ENCODE measurements at places on chromosomes 7 and 10. TPM values are rescaled to one million over a fixed set of nuclear protein-coding genes. Genes with fewer than 3 reads are reported as not detected.

GRCh38 chr7:1749864-1750466 is 79.9 kb downstream of the ELFN1 start:
- DNase-seq: no peak

GRCh38 chr7:24703296-24703695 is 54.0 kb downstream of the GSDME start:
- no peak for DNase-seq

ASZ1 gene
- 1.0 TPM for total RNA-seq

DNA sequence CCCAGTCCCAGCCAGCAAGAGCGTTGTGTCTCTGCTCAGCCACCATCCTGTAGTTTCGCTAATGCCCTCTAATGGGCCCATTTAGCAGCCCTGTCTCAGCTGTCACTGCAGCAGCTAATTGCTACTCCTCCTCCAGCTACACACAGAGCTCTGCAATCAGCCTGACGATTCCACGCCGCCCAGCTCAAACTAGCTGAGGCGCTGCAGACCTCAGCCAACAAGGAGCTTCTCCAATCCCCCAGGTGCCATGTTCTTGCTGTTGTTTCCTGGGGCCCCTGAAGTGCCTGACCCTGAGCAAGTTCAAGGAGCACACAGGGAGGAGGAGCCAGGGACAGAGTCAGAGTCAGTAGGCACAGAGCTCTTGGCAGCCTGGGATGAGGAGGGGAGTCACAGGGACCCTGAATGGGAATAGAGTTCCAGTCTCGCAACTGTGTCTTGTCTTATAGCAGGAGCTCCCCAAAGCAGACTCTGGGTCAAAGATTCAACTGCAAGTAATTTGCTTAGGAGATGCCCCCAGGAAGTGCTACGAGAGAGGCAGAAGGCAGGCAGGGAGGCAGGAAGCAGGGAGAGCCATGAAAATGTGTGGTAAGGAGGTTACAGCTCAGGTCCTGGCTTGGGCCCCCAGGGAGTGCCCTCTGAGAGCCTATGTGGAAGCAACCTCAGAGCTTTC is 135.8 kb upstream of the UNC5B start:
- DNase-seq: no peak

DNA sequence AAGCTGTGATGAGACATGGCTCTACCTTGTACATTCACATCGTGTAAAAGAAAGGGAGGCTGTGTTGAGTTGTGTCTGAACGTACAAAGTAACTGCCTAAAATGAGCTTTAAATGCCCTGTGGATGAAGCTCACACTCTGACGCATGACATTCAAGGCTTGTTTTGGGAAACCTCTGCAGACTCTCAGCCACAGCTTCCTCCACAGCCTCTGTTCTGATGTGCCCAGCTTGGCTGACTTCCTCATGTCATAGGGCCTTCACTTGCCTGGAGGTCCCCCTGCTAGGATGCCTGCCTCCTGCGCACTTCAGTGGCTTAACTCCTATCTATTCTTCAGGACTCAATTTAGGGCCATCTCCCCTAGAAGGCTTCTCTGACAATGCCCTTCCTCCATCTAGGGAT is 230.0 kb upstream of the HABP2 start:
- no peak for DNase-seq

- DNase-seq: no peak
Observed at GRCh38 chr10:130816116-130816901, 495.2 kb downstream of the TCERG1L start.

DNA sequence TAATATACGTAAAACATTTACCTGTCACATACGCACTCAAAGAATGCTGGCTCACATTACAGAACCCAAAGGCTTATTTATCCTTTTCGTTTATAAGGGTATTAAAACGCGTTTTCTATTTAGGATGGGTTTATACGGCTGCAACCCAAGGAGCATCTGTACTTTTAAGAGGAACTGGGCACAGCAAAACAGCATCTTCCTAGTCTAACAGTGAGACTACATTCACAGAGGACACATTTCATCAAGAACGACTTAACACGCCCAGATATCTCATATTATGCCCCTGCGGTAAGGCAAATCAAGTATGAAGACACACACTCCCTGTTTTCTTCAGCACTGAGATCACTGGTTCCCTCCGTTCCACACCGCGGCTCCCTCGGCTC is 533 bp upstream of the DMTF1 start:
- no peak for DNase-seq

GRCh38 chr7:12031186-12031585 is 179.9 kb upstream of the TMEM106B start:
- DNase-seq: no peak

Measured in SK-MEL-5 (cell line).